ENCODE measurements at places on chromosomes 12 and 14. TPM values are rescaled to one million over a fixed set of nuclear protein-coding genes. Genes with fewer than 3 reads are reported as not detected.

The CTSG gene
- 0.25 TPM for polyA plus RNA-seq

The MSI1 gene
- polyA plus RNA-seq = not detected

The PRKD1 gene
- polyA plus RNA-seq = 1.5 TPM

The TAS2R46 gene
- polyA plus RNA-seq = not detected

The TAS2R7 gene
- not detected for polyA plus RNA-seq

The PTMS gene
- 87.7 TPM for polyA plus RNA-seq

The ADAMTS20 gene
- not detected for polyA plus RNA-seq

The SERPINA1 gene
- polyA plus RNA-seq = 0.78 TPM

The TAS2R30 gene
- polyA plus RNA-seq = 0.03 TPM

The HOXC4 gene
- 1.4 TPM for polyA plus RNA-seq

DNA sequence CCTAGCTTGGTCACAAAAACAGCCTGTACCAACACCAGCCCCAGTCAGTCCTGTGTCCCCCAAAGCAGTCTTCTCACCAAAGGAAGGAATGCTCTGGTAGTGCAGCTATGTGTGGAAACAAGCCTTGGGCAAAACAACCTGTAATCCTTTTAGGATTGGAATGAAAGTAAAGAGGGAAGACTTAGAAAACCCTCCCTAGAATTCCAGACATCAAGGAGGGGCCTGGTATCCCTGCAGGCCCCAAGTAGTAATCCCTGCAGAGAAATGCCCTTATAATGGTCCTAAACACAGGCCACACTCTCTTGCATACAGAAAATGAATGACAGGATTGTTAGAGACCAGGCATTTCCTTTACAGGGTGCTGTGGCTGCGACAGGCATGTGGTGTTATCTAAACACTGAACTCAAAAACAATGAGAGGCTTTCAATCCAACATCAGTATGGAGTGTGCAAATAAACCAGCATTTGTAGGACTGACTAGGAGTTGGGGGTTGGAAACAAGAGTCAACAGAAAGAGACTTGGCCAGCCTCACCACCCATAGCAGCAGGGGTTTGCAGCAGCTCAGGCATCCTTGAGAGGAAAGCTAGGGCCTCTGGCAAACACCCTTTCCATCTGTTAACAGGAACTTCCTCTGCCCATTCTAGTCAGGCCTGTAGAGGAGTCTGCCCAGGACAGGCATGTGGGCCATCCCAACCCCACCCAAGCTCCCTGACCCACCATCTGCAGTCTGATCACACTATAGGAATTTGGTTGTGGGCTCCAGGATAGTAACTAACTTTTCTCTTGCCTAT lies 59.1 kb downstream of the DCAF5 start:
- no peak for DNase-seq

DNA sequence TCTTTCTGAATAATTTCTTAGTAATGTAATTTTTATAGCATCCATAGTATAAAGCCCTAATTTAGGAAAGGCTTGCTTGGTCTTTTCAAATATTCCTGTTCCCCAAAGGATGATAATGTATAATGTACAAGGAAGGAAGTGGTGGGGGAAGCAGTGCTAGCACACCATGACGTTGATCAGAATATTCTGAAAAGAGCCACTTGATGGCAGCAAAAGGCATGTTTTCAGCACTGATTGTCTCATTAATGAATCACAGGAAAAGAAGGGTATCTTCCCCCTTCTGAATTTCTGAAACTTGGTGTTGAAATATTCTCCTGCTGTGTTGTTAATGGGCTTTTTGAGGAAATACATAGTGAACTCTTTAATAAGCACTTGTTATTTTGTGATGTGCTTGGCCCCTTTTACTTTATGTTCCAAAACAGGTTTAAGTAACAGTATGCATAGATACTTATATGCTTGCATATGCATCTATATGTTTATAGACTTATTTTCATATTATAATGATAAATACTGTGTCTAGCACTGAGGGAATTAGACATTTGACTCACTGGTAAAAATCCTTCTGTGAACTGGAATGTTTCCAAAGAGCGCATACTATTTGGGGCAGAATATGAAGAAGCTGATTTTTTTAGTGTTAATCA lies 122.0 kb downstream of the TMEM117 start:
- DNase-seq = no peak

- no peak for DNase-seq
Measured at GRCh38 chr12:32512910-32513309, 113.6 kb downstream of the FGD4 start.

GRCh38 chr14:29896354-29896821 lies 31.3 kb downstream of the PRKD1 start:
- no peak for DNase-seq

DNA sequence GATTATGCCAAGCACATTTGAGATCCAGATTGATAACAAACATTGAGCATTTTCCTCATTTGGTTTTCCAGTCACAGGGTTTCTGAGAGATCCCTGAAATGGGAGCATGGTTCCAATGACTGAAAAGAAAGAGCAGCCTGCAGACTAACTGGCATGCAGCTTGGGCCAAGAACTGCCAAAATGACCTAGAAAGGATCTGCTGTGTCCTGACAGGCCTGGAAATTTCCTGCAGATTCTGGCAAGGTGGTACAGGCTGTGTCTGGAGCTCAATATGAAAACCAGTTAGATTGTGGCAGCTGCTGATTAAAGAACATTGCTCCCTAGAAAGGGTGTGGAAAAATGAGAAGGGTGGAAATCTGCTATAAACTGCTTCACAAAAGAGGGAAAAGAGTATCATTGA lies 417.3 kb downstream of the IPO8 start:
- no peak for DNase-seq

GRCh38 chr12:97513950-97514349 lies 51.3 kb downstream of the RMST start:
- no peak for DNase-seq

- no peak for DNase-seq
Measured at GRCh38 chr14:69181491-69181890, 9.8 kb upstream of the EXD2 start.

DNA sequence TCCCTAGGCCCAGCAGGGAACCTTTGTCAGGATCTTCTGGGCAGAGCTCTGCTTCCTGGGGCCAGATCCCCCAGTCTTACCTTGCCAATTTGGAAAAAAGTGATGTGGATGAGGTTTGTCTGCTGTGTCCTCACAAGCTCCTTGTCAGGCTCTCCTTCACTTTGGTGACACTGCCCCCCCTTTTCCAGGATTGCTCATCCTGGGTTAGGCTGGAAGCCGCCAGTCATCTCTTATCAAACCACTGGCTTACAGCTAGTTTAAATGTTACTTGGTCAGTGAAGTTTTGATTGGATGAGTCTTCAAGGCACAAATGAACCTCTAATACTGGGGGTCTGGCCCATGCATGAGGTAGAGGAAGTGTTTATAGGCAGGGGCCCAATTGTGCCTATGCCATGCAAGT lies 15.3 kb downstream of the NYNRIN start:
- DNase-seq = no peak

DNA sequence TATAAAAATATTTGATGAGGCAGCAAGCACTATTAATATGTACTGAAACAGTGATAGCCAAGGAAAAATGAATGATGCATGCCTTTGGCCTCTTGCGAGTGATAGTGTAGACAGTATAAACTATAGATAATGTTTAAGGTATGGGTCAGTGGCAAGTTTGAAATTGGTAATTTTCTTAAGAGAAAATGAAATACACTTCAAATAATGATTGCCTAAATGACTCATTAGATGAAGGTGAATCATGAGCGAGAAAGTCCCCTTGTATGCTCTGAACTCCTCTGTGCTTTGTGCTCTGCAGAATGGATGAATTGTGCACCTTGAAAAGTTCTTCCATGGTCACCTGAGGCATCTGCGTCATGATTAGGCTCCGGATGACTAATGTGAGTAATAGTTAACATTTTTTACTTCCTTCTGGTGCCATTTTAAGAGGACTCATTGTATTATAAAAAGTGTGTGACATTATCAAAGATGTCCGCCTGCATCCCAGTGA lies 84.9 kb upstream of the RTL1 start:
- no peak for DNase-seq

DNA sequence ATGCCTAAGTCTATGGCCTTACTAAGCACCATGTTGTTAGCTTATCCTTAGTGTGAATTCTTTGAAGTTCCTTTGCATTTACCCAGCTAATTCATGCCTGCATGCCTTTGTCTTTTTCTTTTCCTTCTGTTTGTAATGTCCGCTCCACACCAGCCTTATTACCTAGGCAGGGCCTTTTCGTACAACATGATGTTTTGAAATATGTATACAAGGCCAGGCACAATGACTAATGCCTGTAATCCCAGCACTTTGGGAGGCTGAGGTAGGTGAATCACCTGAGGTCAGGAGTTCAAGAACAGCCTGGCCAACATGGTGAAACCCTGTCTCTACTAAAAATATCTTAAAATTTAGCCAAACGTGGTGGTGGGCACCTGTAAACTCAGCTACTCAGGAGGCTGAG lies 1636.5 kb upstream of the SEL1L start:
- no peak for DNase-seq

DNA sequence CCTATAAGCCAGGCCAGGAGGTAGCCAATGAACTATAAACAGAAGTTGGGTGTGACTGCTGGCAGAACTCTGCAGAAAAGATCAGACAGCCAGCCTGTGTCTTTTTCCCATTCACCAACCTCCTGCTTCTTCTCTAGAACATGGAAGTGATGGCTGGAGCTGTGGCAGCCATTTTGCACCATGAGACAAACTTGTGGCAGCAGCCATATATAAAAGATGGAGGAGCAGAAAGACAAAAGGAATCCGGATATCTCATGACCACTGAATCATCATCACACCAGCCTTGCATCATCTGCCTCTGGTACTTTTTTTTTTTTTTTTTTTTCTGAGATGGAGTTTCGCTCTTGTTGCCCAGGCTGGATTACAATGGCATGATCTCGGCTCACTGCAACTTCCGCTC lies 8.7 kb downstream of the BEGAIN start:
- DNase-seq = no peak

GRCh38 chr14:32013083-32013482 lies 64.0 kb upstream of the ARHGAP5 start:
- DNase-seq = no peak

- DNase-seq = peak; percentile 51
Measured at GRCh38 chr12:1632702-1633101, 3.7 kb downstream of the WNT5B start.

DNA sequence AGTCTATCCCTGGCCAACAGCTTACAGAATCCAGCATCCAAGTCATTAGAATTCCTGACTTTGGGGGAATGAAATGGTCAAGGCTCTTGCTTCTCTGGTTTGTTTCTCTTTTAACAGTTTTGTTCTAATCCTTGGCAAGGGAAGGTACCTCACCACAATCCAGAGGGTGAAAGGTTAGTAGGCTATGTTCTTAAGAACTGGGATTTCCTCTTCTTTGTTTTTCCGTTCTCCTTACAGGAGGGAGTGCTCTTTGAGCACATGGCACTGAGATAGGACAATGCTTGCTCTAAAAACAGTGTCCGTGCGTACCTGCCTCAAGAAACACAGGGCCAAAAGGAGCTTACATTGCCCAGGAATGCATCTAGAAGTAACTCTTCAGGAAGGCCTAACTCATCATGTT lies 156.6 kb downstream of the GCH1 start:
- DNase-seq = no peak

- no peak for DNase-seq
Measured at GRCh38 chr12:49588721-49589516, 16.5 kb downstream of the FAM186B start.

GRCh38 chr14:93343797-93344196 lies 3.2 kb upstream of the COX8C start:
- no peak for DNase-seq

- no peak for DNase-seq
Measured at GRCh38 chr12:14408208-14408607, 42.7 kb downstream of the ATF7IP start.

DNA sequence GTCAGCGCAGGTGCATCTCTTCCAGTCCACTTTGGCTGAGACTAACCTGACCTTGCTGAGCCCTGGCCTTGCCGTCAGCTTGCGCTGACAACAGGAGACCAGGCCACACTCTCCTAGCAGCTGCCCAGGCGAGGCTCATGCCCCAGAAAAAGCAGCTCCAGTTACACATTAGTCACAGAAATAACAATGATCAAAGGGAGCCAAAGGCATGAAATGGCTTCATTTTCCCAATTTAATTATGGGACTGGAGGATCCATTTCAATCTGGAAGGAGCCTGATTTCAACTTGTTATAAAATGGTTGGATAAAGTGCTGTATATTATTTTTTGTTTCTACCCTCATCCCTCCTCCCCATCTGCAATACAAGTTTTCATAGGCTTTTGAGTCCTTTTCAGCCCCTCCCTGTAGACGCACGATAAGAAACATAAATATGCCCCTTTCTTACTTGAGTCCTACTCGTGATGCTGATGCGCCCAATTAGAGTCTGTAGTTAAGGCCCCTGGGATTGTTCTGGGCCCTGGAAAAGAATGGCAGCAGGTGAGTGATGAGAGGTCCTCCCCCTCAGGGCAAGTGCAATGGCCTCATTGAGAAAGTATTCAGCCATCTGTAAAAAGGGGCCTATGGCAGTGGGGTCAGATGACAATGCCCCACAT lies 376.0 kb downstream of the C12orf75 start:
- peak; percentile 84 for DNase-seq

- no peak for DNase-seq
Measured at GRCh38 chr12:46360908-46361666, 11.5 kb downstream of the SLC38A2 start.

GRCh38 chr12:45737638-45738037 lies 8.1 kb downstream of the ARID2 start:
- no peak for DNase-seq

DNA sequence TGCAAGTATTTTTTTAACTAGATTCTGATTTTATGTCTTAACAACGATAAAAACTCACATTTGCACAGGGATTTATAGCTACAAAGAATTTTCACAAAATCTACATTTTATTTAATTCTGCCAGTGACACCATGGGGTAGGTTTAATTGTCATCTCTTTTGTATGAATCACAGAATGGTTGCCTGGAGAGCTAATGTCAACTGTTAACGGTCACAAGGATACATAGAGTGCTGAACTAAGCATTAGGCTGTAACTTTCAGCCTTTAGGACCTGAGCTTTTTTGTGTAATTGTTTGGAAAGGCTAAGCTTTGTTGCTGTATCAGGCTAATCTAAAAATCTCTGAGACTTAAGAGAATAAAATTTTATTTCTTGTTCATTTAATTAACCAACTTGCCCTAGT lies 465.3 kb upstream of the TBX3 start:
- no peak for DNase-seq

GRCh38 chr12:46005823-46006222 lies 15.4 kb upstream of the SCAF11 start:
- DNase-seq = no peak

GRCh38 chr14:29463727-29464395 lies 463.8 kb downstream of the PRKD1 start:
- no peak for DNase-seq

DNA sequence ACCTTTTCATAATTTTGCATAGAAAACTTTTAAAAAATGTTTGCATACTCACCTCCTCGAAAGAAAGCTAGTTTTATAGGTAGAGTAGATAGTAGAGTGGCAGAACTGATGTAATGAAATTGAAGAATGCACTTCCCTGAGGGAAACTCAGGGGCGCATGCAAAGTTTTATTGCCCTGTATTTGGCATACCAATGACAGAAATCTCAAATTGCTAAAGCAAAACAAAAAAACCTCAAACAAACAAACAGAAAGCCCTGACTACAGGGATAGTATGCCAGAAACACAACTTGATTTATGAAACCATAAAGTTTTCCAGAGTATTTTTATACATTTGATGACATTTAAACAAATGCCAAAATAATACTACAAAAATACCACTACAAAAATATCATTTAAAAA lies 1.8 kb downstream of the RASSF9 start:
- no peak for DNase-seq

- DNase-seq = no peak
Measured at GRCh38 chr14:77557391-77557790, 58.8 kb upstream of the ISM2 start.
